Activated CD4-positive, alpha-beta T cell treated with anti-CD3 and anti-CD28 coated beads, Interleukin-2, amount 50 U/mL, for 16 hours (primary cell): ENCODE measurements at places on chromosomes 7 and 10.
A peak's percentile ranks its signal among the peaks of the same experiment; 100 is the strongest.

GRCh38 chr10:24465124-24465874, 256.4 kb downstream of the KIAA1217 start:
- no peak for DNase-seq

DNA sequence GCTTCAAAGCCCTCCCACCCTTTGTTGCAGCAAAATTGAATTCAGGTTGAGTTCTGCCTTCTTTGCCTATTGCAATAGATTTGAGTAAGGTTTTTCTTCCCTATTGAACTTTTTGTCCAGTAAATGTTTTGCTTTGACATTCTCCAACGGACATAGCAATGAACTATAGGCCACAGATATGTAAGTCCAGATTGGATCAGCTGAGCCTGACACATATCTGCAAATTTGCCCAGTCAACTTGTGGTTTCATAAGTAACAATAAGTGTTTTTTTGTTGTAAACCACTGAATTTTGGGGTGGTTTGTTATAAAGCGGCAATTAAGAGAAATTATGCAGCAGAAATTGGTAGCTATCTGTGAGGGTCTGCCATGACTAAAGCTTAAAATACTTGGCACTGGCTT, 332.1 kb upstream of the SORCS1 start:
- no peak for DNase-seq

- peak; percentile 8 for DNase-seq
Measured at GRCh38 chr10:113534423-113534822, 18.4 kb upstream of the HABP2 start.

DNA sequence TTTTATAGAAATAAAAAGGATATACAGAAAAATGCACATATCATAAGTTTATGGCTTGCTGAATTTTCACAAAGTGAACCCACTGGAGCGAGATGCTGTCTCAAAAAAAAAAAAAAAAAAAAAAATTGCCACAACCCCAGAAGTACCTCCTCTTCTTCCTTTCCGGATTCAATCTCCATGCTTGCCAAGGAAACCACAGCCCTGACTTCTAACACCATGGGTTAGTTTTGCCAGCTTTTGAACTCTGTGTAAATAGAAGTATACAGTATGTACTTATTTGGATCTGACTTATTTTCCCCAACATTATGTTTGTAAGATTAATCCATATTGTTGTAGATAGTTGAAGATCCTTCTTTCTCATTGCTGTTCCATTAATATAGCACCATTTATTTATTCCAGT, 40.0 kb downstream of the FANK1 start:
- no peak for DNase-seq

- no peak for DNase-seq
Measured at GRCh38 chr10:49419005-49419404, 23.1 kb upstream of the DRGX start.

GRCh38 chr7:28767356-28767755, 190.8 kb downstream of the TRIL start:
- no peak for DNase-seq

- peak; percentile 33 for DNase-seq
Measured at GRCh38 chr7:88401009-88401623, 94.4 kb upstream of the STEAP4 start.

- DNase-seq = peak; percentile 42
Measured at GRCh38 chr7:100493476-100494264, 9.9 kb downstream of the NYAP1 start.

DNA sequence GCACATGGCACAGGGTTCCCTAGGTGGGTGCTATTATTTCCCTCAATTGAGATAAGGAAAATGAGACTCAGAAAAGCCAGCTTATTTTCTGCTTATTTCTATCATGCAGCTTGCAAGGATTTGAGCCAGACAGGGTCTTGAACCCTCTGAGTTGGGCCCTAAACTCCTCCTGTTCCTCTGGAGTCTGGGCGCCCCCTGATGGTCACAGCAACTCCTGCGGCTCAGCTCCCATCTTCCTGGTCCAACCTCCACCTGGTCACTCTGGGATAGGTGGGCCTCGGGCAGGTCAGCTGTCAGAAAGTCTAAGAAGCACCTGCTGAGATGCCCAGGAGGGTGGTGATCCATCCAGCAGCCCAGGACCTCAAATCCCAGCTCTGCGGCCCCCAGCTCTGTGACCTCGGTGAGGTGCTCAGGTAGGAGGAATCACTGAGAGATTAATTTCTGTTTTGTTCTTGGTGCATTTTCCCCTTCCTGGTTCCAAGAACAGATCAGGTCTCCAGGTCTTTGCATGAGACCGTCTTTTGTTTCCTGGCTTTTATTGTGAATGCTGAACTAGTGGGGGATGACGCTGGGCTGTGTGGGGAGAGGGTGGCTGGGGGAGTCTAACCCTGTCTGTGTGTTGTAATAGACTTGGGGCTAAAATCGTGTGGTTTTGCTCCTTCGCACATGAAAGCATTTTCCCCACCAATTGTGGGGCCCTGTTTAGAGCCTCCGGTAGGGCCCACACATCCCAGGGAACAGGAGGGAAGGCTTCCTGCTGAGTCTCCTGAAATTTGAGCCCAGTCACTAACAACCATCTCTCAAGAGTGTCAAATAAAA, 32.8 kb downstream of the TMEM130 start:
- peak; percentile 21 for DNase-seq

- DNase-seq = no peak
Measured at GRCh38 chr7:143013893-143014292, 13.0 kb downstream of the OR9A2 start.

GRCh38 chr7:516606-517456, 2.8 kb downstream of the PDGFA start:
- no peak for DNase-seq

DNA sequence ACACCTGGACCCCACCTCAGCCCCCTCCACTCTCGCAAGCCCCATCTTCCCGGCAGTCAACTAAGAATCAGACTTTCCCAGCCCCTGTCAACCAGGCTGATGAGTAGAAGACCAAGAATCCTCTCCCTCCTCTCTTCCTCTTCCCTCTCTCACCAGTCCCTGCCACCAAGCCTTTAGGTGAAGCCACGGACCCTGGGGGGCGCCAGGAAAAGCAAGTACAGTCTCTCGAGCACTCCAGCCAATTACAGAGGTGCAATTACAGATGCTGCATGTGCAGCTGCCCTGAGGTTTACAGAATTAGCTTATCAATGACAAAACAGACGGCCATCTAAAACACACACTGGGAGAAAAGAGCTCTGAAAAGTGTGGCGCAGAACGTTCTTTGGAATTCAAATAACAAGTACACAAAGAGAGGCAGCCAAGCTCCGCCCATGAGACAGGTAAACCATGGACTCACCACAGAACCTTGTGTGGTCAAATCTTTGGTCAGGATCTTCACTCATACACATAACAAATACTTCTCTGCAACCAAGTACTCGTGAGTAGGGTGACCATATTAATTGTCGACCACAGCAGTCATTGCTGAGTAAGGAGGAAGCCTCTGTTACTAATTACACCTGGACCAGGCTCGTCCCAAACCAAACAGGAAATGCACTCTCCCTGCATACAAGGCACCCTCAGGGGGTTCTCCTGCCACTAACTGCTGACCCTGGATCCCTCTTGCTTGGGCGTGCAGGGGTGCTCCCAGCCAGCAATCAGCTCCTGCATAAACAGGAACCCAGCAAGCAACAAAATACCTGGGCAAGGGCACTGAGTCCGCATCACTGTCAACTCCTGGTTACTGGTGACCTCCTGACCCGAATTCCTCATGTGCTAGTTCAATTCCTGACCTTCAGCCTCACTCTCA, 189.2 kb downstream of the FAM107B start:
- DNase-seq = no peak

- DNase-seq = no peak
Measured at GRCh38 chr7:52689912-52690311, 345.5 kb upstream of the POM121L12 start.

DNA sequence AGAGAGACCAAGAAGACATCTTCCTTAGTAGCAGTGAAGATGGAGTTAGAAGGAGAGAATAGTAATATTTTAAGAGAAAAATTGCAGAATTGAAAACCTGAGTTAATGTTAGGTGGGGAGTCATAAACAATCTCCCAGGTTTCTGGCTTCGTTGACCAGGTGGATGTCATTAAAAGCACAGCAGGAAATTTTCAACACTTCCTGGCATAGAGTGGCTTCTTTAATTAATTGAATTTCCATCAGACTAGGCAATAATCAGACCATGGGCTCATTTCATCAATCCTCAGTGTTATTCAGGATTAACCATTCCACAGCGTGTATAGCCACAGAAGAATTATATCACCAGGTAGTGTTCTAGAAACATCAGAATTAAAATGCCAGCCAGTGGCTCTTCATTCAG, 268.2 kb downstream of the CCDC3 start:
- no peak for DNase-seq

GRCh38 chr7:74430961-74431466, 22.7 kb upstream of the GTF2IRD1 start:
- no peak for DNase-seq

- peak; percentile 5 for DNase-seq
Measured at GRCh38 chr7:41874201-41874785, 171.4 kb upstream of the INHBA start.

DNA sequence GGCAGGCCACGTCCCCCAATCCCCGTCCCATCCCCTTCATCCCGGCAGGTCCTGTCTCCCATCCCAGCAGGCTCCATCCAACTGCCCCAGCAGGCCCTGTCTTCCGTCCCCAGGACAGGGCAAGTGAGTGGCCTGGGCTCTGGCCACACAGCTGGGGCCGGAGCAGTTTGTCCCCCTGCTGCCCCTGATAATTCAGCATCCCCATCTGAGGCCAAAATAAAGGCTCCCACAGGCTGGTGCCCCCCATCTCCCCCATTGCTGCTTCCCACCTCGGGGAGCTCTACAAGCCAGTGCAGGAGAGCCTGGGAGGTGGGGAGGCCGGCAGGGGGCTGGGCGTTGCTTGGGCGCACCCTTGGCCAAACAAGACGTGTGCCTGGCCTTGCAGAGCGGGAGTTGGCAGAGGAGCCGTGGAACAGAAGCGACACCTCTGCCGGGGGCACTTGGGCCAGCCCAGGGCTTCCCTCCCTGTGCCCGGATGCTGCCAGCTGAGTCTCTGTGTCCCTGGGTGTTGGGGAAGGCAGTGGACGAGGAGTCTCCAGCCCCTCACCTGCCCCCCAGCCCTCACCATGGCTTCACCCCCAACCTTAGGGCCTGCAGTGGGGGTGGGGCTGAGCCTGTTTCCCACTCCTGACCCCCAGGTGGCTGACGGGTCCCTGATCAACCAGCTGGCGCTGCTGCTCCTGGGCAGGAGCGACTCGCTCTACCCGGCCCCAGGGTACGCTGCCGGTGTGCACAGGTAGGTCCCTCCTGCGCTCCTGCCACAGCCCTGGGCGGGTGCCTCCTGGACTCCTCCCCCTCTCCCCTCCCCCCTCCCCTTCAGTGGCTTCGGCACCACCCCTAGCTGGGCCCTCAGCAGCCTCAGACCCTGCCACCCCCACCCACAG, 14.0 kb downstream of the AP5Z1 start:
- DNase-seq = no peak

GRCh38 chr7:100444311-100445278, 8.3 kb upstream of the PPP1R35 start:
- DNase-seq = no peak

DNA sequence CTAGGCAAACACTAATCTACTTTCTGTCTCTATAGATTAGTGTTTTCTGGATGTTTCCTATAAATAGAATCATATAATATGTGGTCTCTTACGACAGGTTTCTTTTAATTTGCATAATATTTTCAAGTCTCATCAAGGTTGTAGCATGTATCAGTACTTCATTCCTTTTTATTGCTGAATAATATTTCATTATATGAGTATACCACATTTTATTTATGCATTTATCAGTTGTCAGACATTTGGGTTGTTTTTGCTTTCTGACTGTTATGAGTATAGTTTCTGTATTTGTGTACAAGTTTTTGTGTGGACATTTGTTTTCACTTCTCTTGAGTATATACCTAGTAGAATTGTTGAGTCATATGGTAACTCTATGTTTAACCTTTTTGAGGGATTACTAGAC, 48.2 kb downstream of the SHOC2 start:
- peak; percentile 16 for DNase-seq

- no peak for DNase-seq
Measured at GRCh38 chr10:34193931-34194626, 621.0 kb downstream of the PARD3 start.

DNA sequence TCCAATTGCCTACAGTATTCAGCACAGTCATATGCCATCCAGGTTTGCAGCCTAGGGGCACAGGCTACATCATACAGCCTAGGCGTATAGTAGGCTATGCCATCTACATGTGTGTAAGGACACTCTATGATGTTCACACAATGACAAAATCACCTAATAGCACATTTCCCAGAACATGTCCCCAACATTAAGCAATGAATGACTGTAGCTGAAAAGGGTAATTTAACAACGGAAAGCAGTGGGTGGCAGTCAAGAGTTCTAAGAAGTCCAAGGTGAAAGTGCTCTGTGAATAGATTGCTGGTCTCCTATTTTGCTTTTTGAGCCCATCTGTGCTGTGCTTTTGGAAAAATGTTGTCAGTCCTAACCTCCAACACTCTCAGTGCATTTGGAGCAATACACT, 162.6 kb downstream of the KLF6 start:
- peak; percentile 68 for DNase-seq

DNA sequence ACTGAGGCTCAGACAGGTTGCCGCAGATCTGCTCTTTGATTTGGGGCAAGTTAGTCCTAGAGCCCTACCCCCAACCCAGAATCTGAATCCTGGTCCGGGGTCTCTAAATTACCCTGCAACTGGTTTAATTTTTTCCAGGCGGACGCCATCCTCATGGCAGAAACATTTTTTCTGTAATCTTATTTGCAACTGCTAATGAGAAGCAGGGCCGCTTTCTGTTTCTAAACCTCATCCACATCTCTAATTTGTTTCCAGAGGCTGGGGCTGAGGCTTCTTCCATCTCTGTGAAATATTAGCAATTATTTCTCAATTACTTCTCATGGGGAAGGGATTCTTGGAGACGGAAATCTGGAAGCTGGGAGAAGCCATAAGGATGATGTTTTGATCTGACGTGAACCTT, 261.6 kb downstream of the RPS24 start:
- no peak for DNase-seq

- no peak for DNase-seq
Measured at GRCh38 chr10:52923520-52923919, 150.9 kb upstream of the MBL2 start.

- DNase-seq = no peak
Measured at GRCh38 chr10:74292871-74293427, 141.9 kb downstream of the ADK start.

GRCh38 chr10:3692387-3692999, 92.5 kb downstream of the KLF6 start:
- no peak for DNase-seq

GRCh38 chr7:129188372-129188891, at the start of gene SMO:
Gene SMO (plus strand): TSS chr7:129188633. CDS start chr7:129189152, 519 bp downstream.
- no peak for DNase-seq

GRCh38 chr10:93755443-93756116, 2.2 kb upstream of the LGI1 start:
- DNase-seq = no peak
